ENCODE measurements at places on chromosomes 4 and X.
A peak's percentile ranks its signal among the peaks of the same experiment; 100 is the strongest.

GRCh38 chr4:20462426-20463175, 210.9 kb downstream of the SLIT2 start:
- no peak for DNase-seq

DNA sequence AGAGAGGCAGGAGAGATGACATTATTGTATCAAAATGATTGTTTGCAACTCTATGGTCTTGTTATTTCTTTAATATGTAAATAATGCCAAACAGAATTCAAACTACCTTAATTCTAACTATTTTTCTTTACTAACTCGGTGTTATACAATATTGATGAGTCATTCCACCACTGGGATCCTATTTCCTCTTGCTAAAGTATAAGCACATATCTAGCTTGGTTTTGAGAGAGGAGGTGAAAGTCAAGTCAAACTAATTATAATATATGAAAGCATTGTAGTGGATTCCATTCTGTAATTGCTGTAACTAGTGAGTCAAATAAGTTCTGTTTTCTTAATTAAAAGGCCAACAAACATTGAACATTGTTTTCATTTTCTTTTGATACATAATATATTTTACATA, 837.6 kb downstream of the PDHA2 start:
- DNase-seq, result no peak

GRCh38 chr4:38107818-38108217, 147.6 kb downstream of the PTTG2 start:
- DNase-seq, result no peak

DNA sequence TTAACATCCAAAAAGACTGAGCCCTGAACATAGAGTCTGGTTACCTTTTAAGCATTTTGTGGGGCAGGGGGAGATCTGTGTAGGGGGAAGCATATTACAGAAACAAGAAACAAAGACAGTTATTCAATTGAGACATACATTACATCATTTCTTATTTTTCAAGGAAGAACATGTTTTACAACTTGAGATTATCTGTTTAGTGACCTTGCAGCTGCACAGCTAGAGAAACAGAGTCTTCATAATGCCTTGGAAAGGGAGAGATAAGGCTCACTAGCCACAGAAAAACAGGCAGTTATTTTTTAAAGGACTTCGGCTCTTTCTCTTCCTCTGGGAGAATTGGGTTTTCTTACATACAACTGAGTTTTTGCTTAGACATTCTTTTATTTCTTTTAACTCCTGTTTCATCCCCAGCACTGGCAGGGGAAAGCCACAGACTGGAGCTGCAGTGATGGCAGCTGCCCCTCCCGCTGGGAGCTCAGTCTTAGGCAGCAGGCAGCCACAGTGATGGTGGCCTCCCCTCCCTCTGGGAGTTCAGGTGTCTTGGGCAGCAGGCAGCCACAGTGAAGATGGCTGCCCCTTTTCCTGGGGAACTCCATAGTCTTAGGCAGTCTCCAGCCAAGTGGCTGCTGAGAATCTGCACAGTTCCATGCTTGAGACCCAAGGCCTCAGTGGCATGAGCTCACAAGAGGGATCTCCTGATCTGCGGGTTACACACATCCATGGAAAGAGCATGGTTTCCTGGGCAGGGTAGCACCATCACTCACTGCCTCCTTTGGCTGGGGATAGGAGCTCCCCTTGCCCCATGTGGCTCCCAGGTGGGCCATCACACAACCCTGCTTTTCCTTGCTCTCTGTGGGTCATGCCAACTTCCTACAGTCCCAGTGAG, 19.4 kb upstream of the TMPRSS11F start:
- no peak for DNase-seq

GRCh38 chr4:152961014-152961772, 25.1 kb downstream of the FHDC1 start:
- no peak for DNase-seq

DNA sequence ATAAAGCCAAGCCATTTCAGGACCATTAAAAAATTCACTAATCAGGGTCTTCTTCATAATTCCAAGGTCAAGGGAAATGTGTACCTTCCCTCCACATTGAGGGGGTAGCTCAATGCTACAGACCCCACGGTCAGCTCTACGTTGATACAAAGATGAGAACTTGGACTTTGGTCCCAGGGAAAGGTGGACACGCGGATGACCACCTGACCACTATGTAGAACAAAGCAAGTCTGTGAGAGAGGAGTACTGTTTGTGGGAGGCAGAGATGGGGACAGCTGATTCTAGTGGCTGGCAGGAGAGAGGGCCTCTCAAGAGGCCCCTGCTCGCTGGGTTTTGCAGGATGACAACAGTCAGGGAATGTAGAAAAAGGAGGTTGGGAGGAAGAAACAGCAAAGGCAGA, 58.0 kb downstream of the SLC2A9 start:
- no peak for DNase-seq

- no peak for DNase-seq
Measured at GRCh38 chr4:38178392-38178995, 218.3 kb downstream of the PTTG2 start.

DNA sequence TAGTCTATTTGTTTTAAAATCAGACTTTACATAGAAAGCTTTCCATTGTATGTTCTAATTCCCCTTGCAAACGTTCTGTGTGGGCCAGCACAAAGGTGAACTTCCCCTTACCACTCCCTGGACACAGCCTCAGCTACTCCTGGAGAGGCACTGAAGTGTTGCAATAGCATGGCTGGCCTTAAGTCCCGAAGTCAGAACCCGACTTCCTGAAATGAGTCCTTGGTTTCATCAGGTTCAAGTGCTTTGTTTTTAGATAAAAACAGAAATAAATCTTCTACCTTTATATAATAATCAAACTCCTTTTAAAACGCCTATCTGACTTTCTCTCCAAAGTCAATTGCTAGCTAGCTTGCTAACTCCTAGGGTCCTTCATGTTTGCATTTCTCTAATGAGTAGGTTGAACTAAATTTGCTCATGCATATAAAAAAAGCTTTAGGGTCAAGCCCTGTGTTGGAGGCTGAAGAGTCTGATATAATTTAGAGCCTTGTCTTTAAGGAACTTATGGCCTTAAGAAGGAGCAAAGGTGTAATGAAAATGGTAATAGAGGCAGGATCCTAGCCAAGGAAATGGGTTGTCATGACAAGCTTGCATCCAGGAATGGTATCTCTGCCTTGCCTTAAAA, 9.0 kb downstream of the BMP3 start:
- no peak for DNase-seq

DNA sequence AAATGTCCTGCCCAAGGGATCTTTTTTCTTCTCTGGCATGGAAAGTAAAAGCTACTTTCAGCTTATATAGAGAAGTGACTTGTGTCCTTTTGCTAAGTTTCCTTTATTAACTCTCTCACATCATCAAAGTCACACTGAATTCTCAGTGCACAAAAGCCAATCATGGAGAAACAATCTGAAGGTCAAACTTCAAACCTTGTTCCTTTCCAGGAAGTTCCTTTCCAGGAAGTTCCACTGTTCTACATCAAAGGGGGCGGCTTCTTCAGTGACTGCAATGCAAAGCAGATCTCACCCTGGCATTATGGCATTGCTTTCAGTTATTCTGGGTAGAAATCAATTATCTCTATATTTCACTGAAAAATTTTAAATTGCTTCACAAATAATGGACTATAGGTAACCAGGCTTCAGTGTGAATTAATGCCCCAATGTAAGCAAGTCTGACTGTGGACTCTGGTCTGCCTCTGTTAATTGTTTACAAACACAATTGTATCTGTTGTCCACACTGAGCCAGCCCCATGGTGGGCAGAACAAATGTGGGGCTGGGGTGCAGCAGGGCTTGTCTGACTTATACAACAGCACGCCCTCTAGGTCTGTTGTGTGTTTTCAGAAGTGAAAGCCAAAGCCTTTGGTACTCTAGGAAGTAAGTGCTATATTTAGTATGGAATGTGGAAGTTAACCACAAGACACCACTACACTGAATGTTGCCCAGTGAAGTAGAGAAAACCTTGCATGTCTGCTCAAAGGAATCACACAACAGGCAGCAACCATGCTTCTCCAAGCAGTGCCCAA, 98.8 kb downstream of the CDS1 start:
- DNase-seq, result no peak

GRCh38 chrX:129931411-129932015, 25.5 kb downstream of the UTP14A start:
- peak; percentile 89 for DNase-seq

- DNase-seq, result no peak
Measured at GRCh38 chrX:115900425-115900824, 270.1 kb upstream of the AGTR2 start.

DNA sequence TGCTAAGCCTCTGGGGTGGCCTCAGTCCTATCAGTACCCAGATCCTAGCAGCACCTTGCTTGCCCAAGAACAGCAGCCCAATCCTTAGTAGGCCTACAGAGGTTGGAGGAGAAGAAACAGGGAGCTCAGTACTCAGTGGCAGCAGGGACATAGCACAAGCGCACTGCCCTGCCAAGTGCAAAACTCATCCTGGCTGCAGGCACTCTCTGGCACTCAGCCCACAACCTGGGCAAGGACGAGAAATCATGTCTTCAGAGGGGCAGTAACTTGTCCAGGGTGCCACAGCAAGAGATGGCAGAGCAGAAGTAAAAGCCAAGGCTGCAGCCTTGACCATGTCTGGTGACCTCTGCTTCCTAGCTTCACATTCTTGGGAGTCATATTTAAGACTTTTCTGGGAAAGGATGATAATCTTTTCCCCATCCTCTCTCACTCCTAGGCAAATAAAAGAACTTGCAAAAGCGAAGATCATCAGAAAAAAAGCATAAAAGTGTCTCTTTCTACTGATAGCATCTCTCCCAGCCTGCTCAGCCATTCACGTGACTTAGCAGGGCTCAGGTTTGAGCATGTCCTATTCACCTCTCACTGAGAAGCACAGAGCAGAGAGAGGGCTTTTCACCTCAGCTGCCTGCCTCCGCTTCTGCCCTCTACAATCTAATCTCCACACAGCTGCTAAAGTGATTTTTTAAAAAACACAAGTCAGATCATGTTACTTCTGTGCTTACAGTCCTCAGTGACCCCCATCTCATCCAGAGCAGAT, 37.2 kb upstream of the MAGEA4 start:
- no peak for DNase-seq

DNA sequence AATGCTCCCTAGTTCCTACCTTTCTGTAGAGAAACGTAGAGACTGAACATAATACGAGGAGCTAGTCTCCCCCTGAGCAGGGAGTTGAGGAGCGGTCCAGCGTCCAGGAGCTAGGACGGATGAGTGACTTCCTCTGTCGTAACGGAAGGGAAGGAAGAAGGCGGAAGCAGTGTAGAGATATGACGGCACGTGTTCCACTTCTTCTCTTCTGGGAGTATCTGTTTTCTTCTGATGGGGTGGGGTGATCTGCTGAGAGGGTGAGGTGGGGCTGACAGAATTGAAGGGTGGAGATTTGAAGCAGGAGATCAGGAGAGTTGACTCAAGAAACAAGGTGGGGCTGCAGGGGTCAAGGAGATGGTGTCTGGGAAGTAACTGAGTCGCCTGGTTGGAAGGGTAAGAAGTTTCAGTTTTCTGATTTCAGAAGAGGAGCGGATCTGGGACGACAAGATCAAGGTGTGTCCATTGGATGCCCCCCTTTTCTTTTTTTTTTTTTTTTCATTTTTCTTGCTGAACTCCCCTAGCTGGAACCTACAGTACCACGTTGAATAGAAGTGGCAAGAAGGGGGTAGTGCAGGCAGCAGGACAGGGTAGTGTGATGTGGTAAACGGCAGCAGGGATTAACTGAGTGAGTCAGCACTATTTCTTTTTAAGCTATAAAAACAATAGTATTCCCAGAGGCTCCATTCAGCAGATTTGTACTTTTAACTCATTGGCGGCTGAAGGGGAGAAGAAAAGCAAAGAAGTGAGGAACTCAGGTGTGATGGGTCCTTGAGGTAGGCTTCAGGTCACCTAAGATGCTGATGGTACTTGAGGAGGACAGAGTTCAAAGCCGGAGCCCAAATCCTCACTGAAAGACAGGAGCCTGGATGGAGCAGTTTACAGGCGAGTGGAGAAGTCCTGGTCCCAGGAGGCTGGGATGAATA, 50.8 kb upstream of the SETD7 start:
- DNase-seq, result no peak

DNA sequence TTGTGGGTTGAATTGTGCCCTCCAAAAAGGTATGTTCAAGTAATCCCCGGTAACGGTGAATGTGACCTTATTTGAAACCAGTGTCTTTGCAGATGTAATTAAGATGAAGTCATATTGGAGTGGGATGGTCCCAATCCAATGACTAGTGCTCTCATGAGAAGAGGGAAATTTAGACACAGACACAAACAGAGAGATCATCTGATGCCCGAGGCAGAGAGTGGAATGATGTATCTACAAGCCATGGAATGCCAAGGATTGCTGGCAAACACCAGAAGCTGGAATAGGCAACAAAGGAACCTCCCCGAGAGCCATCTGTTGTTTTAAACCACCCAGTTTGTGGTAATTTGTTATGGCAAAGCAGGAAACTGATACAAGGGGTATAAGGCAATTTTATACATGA, 35.1 kb downstream of the RPS6KA3 start:
- no peak for DNase-seq

DNA sequence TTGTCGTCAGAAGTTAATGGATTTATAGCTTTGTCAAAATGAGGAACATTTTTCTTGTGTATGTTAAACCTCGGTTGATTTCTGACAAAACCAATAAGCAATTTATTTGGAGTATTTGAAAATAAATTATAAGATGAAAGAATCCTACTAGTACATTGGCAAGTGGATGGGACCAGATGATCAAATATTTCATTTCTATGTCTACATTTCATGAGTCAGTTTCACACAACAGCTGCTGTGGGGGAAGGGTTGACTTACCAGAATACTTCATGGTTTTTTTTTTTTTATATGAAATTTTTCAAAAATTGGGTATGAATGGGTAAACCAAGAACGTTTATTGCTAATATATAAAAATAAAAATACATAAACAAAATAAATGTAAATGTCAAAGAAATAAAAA, 39.4 kb downstream of the RAPGEF2 start:
- no peak for DNase-seq

GRCh38 chr4:24583451-24584210, 723 bp downstream of the DHX15 start:
- DNase-seq, result peak; percentile 87

GRCh38 chr4:5188130-5188529, 136.8 kb downstream of the STK32B start:
- DNase-seq, result no peak

DNA sequence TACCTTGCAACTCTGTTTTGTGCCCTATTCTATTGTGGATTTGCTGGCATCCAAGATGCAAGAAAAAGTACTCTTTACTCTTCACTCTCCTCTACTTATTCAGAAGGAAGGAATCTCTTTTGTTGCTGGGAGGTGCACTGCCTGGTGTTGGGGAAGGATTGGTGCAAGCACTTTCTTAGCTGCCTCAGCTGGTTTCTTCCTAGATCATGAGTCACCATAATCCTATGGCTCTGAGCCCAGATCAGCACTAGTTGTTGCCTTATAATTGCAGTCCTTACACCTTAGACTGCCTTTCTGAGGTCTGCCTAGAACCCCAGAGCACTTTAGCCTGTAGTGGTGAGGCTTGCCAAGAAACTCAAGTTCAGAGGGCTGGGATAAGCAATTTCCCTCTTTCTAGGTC, 37.0 kb upstream of the CT83 start:
- DNase-seq, result no peak

- no peak for DNase-seq
Measured at GRCh38 chr4:184887333-184887732, 61.6 kb upstream of the ACSL1 start.

GRCh38 chrX:63363788-63364187, 12.7 kb upstream of the SPIN4 start:
- DNase-seq, result no peak

- no peak for DNase-seq
Measured at GRCh38 chrX:23003116-23003515, 3.4 kb downstream of the DDX53 start.

GRCh38 chr4:17447056-17447455, 64.8 kb downstream of the QDPR start:
- no peak for DNase-seq

- no peak for DNase-seq
Measured at GRCh38 chr4:6751611-6752485, 30.7 kb upstream of the KIAA0232 start.

- DNase-seq, result no peak
Measured at GRCh38 chr4:7344636-7345155, 90.0 kb downstream of the PSAPL1 start.
